ENCODE measurements at places on chromosomes 4 and X.

- no peak for DNase-seq
Measured at GRCh38 chr4:40395908-40396793, 61.0 kb downstream of the CHRNA9 start.

DNA sequence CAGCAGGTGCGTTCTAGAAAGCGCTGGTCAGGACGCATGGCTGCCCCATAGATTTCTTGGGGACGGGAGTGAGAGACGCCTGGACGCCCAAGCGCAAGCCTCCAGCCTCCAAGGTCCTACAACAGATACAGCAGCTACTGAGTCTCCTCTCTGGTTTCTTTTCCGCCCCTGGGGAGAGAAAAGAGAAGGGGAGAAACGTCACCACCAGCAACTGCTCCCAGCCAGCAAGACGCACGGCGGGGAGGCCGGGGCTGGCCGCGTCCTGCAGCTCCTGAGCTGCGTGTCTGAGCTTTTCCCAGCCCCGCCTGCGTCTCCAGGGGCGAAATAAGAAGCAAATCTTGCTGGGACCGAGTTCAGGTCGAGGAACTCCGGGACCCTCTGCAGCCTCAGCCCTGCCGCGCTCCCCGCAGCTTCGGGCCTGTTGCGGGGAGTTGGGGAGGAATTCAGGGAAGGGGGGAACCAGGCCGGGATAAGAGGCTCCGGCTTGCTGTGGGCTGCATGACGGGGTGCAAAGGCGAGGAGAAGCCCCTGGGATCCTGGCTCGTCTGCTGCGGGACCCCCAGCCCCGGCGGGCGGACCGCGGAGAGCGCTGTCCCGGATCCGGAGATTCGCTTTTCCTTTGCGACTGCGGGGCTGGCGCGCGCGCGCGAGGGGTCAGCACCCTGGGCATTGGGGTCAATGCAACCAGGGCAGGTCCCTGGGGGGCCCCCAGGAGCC is 6.8 kb upstream of the SHOX start:
- DNase-seq = no peak

GRCh38 chrX:101395789-101396188 is 5.0 kb downstream of the RPL36A start:
- no peak for DNase-seq

GRCh38 chr4:102592256-102592655 is 91.1 kb downstream of the NFKB1 start:
- no peak for DNase-seq

DNA sequence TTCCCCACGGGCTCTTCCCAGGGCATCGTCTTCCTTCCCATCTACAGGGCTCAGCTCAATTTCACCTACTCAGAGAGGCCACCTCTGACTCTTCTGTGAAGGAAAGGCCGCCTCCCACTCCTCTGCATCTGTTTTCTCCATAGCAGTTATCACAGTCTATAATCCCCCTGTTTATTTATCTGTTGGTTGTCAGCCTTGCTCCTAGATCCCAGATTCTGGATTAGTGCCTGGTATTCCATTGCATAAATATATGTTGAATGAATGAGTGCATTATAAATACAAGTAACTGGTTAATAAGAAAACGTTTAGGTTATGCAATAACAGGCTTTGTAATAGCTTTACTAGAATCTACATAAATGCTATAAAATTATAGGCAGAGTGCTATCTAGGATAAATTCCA is 52.9 kb downstream of the NSG1 start:
- DNase-seq = no peak

- no peak for DNase-seq
Measured at GRCh38 chrX:122787231-122787630, 396.8 kb upstream of the GRIA3 start.

DNA sequence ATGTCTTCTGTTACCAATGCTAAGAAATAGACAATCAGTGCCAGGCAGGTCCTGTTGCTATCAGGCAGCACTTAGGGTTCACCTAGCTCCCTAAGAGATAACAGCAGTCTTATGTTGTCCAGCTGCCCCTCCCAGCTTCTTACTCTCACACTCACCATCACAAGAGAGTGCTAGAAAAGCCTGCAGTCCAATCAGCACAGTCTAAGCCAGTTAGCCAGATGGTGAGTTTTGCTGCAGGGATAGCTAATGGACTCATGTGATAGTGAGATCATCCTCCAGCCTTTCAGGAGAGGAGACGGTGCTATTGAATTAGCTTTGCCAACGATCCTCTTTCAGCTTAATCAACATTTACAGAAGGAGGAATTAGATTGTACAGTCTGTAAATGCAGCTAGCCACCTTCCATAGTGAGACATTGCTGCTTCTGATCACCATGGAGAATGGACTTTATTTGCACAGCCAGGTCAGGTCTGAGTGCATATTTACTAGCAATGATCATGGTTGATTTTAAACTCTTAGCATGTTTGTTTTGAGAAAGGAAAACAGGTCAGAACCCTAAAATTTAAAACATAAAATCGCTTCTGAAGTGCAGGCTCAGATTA is 438.3 kb downstream of the CENPC start:
- DNase-seq = no peak

GRCh38 chr4:10385994-10386394 is 71.2 kb downstream of the ZNF518B start:
- no peak for DNase-seq

- no peak for DNase-seq
Measured at GRCh38 chrX:21373637-21374162, 518 bp upstream of the CNKSR2 start.

- no peak for DNase-seq
Measured at GRCh38 chr4:109559625-109559982, 442 bp upstream of the MCUB start.

GRCh38 chr4:70623323-70623722 is 5.2 kb upstream of the ENAM start:
- no peak for DNase-seq

- no peak for DNase-seq
Measured at GRCh38 chr4:23068287-23068686, 375.6 kb downstream of the GBA3 start.

DNA sequence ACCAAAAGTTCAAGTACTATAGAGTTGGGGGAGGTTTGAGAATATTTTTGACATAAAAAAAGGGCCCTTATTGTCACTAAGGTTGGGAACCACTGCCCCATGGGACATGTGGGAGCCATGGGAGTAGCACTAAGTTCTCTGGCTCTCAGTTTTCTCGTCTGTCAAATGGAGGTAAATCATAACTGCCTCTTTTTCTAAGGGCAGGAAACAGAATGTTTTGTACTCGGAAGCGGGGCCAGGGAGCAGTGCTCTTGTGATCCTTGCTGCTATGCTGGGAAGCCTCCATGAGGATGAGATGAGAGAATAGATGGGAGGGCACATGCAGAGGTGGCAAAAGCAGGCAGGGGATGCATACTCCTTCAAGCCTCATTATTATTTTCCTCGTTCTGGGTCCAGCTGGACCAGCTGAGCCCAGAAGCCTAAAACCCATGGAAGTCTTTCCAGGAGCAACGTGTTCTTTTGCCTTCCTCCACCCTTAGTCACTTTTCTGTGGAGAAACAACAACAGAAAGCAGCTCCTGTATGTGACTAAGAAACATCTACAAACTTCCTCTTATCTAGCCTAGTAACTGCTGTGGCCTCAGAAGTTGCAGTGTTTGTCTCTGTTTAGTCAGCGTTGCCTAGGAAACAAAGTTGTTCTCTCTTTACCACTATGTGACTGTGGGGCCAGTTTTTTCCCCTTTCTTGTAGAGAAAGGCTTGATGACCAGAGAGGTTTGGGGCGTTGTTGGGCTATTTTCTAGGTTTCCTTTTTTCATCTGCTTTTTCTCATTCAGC is 64.8 kb downstream of the TSC22D3 start:
- no peak for DNase-seq

- no peak for DNase-seq
Measured at GRCh38 chrX:3520982-3521381, 174.5 kb upstream of the MXRA5 start.

DNA sequence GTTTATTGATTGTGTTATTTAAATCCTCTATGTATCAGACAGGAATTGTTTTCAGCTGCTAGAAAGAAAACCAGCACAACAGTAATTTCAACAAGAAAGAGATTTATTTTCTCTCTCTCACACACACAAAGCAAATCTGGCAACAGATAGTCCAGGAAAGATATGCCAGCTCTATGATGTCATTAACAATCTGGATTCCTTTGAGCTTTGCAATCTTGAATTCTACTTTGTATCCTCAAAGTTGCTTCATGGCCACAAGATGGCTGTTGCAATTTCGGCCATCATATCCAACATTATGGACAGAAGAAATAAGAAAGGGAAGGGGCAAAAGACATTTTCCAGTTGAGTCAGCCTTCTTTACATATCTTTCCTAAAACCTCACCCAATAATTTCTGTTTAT is 19.8 kb upstream of the FMR1 start:
- no peak for DNase-seq

GRCh38 chr4:8129136-8129535 is 29.5 kb downstream of the ABLIM2 start:
- DNase-seq = no peak

GRCh38 chr4:55012363-55013230 is 112.8 kb downstream of the KDR start:
- DNase-seq = no peak

DNA sequence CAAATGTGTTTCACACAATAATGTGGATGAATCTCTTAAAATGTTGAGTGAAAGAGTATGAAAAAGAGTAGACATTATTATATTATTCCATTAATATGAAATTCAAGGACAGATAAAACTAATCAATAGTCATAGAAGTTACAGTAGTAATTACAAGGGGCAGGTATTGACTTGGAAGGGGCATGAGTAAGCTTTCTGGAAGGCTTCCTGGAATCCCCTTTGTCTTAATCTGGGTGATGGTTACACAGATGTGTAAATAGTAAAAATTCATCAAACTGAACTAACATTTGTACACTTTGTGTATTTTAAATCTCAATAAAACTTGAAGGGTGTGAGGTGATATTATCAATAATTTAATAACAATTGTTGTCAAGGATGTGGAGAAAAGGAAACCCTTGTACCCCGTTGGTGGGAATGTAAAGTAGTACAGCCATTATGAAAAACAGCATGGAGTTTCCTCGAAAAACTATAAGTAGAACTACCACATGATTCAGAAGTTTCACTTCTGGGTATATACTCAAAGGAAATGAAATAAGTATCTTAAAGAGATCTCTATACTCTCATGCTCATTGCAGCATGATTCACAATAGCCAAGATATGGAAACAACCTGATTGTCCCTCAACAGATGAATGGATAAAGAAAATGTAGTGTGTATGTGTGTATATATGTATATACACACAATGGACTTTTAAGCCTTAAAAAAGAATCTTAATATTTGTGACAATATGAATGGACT is 96.9 kb upstream of the MID1IP1 start:
- DNase-seq = no peak

DNA sequence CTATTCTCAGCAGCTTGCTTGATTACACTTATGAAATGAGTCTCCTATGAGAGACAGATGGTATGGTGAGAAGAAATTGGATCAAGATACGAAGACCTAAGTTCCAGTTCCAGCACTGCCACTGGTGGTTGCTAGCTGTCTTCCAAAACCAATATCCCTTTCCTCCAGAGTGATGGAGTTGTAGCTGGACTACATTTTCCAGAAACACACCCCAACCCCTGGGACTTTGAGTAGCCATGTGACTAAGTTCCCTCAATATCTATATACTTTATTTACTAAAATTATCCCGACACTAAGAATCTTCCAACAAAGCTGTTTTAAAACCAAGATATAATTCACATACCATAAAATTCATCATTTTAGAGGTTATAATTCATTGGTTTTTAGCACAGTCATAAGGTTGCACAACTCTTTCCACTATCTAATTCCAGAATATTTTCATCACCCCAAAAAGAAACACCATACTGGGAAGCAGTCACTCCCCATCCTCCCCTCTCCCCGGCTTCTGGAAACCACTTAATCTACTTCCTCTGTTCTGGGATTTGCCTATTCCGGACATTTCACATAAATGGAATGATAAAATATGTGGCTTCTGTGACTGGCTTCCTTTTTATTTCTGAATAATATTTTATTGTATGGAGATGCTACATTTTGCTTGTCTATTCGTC is 118.0 kb downstream of the MANBA start:
- no peak for DNase-seq

DNA sequence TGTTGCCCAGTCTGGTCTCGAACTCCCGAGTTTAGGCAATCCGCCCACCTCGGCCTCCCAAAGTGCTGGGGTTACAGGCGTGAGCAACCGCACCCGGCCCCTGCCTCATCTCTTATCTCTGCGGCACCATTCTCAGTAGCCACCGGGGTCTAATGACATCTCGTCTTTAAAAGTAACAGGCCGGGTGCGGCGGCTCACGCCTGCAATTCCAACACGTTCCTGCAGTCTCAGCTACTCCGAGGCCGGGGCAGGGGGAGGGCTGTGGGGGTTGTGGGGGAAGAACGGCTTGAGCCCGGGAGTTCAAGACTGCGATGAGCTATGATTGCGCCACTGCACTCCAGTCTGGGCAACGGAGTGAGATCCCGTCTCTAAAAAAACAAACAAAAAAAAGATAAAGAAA is 28.8 kb downstream of the ING2 start:
- no peak for DNase-seq

- no peak for DNase-seq
Measured at GRCh38 chr4:183984566-183984965, 79.5 kb downstream of the STOX2 start.

GRCh38 chr4:87069037-87069742 is 134.4 kb downstream of the AFF1 start:
- DNase-seq = no peak

- DNase-seq = no peak
Measured at GRCh38 chrX:133468051-133468450, 52.8 kb upstream of the GPC4 start.

GRCh38 chr4:67104145-67104544 is 441.2 kb downstream of the CENPC start:
- no peak for DNase-seq

DNA sequence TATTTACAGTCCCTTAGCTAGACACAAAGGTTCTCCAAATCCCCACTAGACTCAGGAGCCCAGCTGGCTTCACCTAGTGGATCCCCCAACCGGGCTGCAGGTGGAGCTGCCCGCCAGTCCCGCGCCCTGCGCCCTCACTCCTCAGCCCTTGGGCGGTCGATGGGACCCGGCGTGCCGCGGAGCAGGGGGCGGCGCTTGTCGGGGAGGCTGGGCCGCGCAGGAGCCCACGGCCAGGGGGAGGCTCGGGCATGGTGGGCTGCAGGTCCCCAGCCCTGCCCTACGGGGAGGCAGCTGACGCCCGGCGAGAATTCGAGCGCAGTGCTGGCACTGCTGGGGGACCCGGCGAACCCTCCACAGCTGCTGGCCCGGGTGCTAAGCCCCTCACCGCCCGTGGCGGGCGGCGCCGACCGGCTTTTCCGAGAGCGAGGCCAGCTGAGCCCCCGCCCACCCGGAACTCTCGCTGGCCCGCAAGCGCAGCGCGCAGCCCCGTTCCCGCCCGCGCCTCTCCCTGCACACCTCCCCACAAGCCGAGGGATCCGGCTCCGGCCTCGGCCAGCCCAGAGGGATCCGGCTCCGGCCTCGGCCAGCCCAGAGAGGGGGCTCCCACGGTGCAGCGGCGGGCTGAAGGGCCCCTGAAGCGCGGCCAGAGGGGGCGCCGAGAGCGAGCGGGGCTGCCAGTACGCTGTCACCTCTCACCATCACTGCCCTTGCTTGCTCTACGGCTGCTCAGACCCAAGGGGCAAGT is 39.4 kb downstream of the WFS1 start:
- DNase-seq = no peak

- no peak for DNase-seq
Measured at GRCh38 chrX:152897222-152898131, at the start of gene ZNF185. Gene ZNF185, plus strand, starts transcription at chrX:152898067. Its CDS starts 16,423 bp downstream, at chrX:152914490.

- DNase-seq = no peak
Measured at GRCh38 chr4:3667258-3667657, 98.9 kb upstream of the ADRA2C start.

GRCh38 chr4:91758487-91758886 is 545.3 kb upstream of the GRID2 start:
- DNase-seq = no peak

- no peak for DNase-seq
Measured at GRCh38 chr4:8101213-8102075, 57.2 kb downstream of the ABLIM2 start.

Data from stimulated activated CD4-positive, alpha-beta T cell treated with anti-CD3 and anti-CD28 coated beads, TNF-alpha, amount 100 ng/mL, for 1 hour (primary cell).